ENCODE measurements at places on chromosomes 5 and 9.

GRCh38 chr5:23412515-23412914 is 94.9 kb upstream of the PRDM9 start:
- DNase-seq = no peak

GRCh38 chr9:35757892-35758275 is 3.8 kb upstream of the MSMP start:
- no peak for DNase-seq

DNA sequence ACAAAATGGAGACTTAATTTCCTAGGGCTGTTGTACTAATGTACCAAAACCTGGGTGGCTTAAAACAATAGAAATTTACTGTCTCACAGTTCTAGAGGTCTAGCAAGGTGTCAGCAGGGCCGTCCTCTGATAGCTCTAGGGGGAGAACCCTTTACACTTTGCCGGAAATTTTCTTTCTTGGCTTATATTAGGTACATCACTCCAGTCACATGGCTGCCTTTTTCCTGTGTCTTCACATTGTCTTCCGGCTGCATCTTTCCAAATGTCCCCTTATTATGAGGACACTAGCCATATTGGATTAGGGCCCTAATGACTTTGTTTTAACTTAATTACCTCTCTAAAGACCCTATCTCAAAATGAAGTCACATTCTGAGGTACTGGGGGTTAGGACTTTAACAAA is 5.8 kb downstream of the UHRF2 start:
- DNase-seq = no peak

DNA sequence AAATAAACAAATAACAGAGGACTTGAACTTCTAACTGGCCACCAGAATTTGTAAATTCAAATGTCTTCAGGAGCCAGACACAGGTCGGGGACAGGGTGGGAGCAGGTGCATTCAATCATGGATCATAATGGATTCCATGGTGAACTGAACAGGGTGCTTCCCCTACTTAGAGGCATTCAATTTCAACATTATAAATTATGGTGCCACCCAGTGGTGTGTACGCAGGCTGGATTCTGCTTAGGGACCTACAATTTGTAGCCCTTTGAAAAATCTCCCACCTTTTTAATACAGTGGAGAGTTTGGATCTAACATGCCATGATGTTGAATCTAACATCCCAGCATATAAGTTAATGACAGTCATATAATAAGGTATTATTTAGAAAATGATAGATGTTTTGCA is 22.3 kb downstream of the KLF9 start:
- DNase-seq = no peak

DNA sequence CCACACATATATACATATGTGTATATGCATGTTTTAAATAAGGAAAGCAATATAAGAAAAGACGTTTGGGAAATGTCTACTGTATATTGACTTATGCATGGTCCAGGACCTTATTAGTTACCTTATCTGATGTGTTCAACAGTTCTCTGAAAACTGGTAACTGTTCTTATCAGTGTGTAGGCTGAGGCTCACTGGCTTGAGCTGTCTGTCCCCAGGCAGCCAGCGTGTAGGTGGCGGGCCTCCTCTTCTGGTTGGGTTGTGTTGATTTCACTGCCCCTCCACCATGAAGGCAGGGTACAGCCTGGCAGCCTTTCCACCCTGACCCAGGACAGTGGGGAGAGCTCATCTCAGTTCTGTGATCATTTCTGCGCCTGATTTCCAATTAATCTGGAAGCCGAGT is 38.7 kb upstream of the SEMA4D start:
- DNase-seq = no peak

DNA sequence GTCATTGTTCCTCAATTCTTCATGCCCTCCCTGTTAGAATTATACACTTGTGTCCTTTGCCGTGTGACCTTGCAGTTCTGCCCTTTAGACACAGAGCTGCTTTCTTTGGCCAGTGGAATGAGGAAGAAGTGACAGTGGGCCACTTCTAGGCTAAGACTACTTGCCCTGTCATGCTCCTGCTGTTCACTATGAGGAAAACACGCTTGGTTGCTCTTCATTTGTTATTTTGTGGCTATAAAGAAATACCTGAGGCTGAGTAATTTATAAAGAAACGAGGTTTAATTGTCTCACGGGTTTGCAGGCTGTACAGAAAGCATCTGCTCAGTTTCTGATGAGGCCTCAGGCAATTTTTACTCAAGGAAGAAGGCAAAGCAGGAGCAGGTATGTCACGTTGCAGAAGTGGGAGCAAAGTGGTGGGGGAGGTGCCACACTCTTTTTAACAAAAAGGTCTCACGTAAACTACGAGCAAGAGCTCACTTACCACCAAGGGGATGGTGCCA is 279.1 kb upstream of the DMAC1 start:
- DNase-seq = no peak

DNA sequence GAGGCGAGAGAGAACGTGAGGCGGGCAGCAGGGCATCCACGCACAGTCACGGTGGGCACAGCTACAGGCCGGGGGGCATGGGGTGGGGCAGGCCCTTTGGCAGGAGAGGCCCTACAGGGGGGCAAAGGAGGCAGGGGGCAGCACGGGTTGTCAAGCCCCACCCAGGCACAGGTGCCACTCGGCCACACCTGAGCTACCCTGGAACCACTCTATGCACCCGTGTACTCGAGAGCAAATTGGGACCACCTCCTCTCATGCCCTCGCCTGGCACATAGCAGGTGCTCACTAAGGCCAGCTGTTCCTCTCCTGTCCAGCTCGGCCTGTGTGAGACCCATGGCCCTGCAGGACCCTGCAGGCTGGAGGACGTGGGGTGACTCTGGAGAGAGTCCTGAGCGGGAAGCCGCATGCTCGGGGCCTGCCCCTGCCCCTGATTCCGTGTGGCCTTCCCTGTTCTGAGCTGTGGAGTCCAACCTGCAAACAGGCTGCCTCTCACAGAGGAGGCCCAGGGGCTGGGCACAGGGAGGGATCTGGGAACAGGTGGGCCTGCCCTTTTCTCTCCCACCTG is 31.4 kb upstream of the SARDH start:
- DNase-seq = no peak

GRCh38 chr5:171342362-171343111 is 33.5 kb downstream of the TLX3 start:
- DNase-seq = peak; percentile 61

DNA sequence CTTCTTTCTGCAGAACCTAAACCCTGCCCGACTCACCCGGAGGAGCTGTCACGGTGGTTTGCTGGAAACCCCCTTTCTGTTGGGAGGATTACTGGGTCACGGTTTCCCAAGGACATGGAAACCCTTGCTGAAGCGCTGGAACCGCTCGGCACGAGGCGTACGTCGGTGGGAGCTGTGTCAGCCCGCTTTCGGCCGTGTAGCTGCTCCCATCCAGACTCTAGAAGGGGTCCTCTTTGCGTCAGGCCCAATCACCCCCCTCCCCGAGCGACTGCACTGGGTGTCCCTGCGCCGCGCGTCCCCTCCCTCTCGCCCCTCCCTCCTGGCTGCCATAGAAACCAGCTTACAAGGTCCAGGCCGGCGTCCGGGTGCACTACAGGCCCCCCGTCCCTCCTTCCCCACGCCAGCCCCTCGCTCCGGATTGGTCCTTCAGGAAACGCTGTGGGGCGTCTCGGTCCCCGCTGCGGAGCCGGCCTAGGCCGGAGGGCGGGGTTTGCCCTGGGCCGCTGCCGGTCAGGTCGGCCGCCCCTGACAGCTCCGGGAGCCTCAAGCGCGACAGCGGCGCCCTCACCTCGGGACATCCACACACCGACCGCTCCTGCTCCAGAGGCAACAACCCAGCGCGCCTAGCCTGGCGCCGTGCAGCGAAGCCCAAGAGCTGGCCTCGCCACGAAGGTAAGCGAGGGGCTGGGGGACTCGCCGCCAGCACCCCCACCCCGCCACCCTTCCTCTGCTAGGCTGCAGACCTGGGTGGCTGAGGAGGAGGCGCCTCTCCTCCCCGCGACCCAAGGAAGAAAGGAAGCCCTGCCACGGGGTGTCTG is at the start of gene NIM1K:
Gene NIM1K, plus strand, starts transcription at position 486 of the 818 bp plus-strand sequence. CDS start 53,551 bp downstream, outside the sequence.
- DNase-seq = no peak

- no peak for DNase-seq
These were observed 80.5 kb downstream of the RAI14 start for GRCh38 chr5:34736445-34737115.

DNA sequence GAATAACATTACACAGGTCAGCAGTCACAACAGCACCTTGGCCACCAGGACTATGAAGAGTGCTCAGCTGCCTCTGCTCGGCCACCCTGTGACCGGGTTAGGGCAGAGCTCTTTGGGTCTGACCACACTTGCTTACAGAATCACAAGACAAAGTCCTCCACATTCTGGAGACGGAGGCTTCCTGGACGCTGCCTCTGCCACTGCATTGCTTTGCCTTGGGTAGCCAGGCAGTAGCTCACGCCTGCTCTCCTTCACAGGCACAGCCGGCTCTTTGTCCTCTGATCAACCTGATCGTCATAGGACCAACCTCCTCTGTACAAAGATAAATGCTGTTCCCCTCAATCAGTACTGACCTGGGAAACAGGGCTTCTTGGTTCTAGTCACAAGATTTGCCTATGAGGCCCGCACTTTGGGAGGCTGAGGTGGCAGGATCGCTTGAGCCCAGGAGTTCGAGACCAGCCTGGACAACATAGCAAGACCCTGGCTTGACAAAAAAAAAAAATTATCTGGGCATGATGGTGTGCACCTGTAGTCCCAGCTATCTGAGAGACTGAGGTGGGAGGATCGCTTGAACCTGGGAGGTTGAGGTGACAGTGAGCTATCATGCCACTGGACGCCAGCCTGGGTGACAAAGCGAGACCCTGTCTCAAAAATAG is 128.4 kb upstream of the IER5L start:
- DNase-seq = no peak

DNA sequence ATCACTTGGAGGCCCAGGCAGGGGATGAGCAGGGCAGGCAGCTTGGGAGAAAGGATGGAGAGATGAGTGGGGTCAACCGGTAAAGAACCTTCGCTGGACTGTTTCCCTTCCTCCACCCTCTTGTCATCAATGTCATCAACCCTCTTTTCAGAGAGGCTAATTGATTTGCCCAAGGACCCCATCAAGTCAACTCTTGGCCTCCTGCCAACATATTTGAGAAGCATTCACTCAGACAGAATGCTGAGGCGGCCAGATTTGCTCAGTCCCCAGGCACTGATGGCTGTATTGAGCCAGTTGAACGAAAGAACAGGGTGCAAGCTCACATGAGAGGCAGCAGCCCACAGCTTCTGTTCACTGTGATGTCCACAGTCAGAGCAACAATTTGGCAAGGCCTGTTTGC is 193.5 kb downstream of the RFK start:
- no peak for DNase-seq

GRCh38 chr9:2424619-2425033 is 197.0 kb upstream of the VLDLR start:
- no peak for DNase-seq

DNA sequence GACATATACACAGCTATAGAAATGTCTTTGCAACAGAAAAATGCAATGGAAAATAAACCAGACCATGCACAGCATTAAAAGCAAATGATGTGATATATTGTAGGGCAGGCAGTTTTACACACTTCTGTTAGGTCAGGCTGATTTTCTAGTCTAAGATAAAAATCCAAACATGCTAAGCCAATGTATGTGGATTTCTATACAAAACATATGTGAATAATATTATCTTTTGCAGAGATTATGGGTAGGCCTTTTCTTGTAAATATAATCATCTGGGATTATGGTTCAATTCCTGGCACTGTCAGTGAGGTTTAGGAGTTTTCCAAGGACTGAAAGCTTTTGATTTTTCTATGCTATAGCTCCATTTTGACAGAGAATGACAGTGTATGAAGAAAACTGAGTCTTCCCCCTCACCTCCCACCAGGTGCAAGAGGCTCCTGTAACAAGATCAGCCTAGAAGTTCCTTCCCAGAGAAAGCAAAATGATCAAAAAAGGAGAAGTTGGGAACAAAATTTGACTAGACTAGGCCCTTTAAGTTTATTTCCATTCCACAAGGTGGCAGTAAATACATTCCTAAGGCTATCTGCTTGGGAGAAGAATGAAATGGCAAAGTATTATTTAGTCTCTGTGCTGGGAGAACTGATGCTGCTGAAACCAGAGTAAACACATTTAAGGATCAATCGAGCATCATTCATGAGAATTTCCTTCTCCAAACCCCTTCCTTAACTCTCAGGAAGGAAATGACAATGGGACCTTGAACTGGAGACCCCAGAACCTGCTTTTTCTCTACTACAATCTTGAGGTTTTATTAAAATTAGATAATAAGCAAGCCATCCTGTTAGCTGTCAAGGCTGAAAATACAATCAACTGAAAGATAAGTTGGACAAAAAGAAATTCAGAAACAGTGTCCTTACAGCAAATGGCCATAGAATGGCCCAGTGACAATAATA is 133.0 kb upstream of the TUT7 start:
- peak; percentile 68 for DNase-seq

DNA sequence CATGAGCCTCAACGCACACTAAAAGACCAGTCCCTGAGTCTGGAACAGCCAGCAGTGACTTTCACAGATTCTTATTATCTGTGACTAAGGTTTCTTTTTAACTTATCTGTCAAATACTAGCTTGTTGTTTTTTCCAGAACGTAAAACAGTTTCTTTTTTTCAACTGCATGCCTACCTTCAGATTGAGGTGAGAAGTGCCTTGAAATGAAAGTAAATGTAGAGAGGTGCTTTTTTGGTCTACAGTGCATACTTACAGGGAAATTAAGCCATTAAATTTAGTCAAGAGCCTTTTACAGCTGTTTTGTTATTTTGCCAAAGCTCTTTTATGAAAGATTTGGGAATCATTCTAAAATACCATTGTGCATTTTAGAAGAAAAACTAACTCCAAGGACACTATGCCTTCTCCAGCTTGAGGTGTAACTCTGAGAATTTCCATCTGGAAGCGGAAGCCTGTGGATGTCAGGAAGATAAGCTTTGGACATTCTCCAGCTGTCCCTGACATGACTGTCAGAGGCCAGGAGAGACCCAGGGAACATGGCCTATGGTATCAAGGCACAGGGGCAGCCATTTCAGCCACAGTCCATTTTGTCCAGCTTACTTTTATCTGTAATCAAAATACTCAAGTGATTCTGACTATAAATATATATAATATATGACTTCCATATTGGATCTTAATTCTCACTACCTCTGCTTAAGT is 230.3 kb downstream of the GLIS3 start:
- no peak for DNase-seq

GRCh38 chr5:179153341-179153901 is 93.2 kb downstream of the ZNF354C start:
- DNase-seq = no peak

- DNase-seq = no peak
These were observed 371.3 kb downstream of the DMRT2 start for GRCh38 chr9:1421436-1421835.

DNA sequence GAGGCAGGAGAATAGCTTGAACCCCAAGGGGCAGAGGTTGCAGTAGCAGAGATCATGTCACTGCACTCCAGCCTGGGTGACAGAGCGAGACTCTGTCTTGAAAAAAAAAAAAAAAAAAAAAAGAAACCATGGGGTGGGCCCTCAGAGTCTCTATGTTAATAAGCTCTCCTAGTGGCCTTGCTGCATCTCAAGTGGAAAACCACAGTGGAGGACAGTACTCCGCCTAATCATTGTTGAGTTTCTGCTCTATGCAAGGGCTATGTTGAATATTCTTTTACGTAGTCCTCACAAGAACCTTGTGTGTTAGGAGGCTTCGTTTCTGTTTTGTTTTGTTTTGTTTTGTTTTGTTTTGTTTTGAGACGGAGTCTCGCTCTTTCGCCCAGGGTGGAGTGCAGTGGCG is 48.9 kb downstream of the TJP2 start:
- no peak for DNase-seq

GRCh38 chr9:70590315-70590677 is 175.8 kb upstream of the KLF9 start:
- no peak for DNase-seq

- no peak for DNase-seq
These were observed 77.3 kb downstream of the SLC25A46 start for GRCh38 chr5:110815916-110816605.
